ENCODE measurements at places on chromosomes 1 and 21.

DNA sequence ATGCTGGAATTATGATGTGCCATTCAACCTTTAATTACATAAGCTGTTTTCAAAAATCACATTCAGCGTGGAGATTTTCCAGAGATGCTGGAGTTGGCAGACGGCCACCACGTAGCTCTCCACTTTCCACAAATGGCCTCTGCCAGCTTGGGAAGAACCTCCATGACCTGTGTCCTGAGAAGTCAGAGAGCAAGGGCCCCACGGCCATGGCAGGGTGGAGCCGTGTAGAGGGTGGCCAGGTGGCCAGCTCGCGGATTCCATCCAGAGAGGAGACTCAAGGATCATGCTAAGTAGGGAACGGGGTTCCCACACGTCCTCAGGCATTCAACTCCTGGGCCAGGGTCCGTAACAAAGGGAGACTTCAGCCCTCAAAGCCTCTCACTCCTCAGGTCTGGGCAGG lies 1.3 kb upstream of the GALE start:
- no peak for DNase-seq

DNA sequence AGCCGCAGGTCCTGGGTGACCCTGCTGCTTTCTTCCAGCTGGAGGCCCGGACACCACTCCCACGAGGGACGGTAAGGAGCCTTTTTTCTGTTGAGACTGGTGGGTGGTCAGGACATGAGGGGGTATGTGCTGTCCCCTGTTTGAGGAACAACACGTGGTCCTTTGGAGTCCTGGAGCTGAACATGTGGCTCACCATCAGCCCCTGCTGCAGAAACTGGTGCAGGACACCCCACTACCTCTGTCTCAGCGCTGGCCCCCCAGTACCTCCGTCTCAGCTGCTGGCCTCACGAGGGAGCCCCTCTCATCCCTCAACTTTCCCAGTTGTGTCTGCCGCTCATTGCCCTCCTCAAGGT lies 34.7 kb downstream of the SLC19A1 start:
- no peak for DNase-seq

- peak; percentile 87 for DNase-seq
Observed at GRCh38 chr1:245488346-245489129, 333.8 kb downstream of the KIF26B start.

DNA sequence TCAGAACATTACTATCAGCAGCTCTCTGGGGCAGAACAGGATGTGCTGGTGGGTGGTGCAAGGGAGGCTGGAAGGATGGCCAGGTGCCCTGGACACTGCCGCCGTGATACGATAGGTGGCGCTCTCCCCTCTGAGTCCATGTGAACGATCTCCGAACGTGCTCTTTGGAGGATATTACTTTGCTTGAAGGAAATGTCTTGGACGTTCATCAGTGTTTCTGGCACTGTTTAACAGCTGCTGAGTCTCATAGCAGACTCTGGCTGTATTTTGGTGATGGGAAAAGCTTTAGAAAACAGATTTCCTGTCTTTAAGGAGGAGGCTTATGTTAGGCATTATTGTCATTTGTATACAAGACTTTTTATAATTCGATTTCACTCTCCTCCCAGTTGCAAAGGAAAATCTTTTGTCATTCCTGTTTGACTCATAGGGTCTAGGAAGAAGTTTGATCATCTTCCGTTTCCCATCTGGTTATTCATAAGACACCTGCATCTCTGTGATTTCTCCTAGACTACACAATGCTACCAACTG lies 386.2 kb upstream of the ADGRL2 start:
- DNase-seq = no peak

- DNase-seq = no peak
Observed at GRCh38 chr1:7171574-7171973, 386.3 kb downstream of the CAMTA1 start.

GRCh38 chr1:41315146-41315822 lies 46.0 kb upstream of the FOXO6 start:
- no peak for DNase-seq

DNA sequence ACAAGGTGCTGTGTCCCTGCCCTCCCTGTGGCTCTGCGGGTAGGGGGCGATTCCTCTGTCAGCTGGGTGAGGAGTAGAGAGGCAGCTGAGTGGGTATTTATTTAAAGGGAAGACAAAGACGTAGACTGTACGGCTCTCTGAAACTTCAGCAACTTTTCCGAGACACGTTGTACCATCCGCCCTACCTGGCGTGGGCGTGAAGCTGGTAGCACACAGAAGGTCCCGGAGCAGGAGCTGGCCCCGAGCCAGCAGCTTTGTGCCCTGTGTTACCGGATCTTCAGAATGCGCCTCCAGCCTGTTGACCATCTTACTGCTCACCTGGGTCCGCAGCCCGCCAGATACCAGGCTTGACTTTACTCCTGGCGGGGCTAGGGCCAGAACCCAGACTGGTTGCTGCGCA lies 34.9 kb downstream of the PRKCZ start:
- DNase-seq = no peak

DNA sequence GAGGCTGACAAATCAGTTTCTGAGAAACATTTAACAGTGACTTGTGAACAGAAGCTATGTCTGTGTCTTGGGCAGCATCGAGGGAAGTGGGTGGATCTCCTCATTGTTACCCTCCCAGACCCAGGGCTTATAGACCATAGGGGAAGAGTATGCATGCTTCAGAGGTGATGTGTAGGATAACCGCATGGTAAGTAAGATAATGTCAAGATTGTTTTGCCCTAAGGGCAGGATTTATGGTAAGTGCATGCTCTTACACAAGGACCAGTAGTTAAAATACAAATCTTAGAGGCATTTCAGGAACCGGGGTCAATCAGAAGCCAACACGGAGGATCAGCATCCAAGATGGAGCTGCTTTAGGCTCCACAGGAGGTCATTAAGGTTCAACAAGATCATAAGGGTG lies 7.7 kb upstream of the PRMT2 start:
- DNase-seq = no peak

DNA sequence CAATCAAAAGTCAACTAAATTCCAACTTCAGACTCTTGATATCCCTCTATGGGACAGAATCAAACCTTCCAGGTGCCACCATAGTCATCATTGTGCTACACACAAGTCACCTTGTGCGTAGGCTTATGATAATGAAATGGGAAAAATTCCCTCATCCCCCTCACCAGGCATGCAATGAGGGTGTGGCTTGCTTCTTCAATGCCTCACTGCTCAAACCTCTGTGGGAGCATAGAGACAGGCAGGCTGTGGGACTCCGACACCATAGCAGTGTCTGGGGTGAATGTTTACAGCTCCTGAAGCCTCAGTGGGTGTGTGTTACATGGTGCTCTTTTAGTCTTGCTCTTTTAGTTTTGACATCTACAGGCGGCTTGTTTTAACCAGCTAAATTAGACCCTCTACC lies 42.4 kb downstream of the ZNF697 start:
- DNase-seq = no peak

DNA sequence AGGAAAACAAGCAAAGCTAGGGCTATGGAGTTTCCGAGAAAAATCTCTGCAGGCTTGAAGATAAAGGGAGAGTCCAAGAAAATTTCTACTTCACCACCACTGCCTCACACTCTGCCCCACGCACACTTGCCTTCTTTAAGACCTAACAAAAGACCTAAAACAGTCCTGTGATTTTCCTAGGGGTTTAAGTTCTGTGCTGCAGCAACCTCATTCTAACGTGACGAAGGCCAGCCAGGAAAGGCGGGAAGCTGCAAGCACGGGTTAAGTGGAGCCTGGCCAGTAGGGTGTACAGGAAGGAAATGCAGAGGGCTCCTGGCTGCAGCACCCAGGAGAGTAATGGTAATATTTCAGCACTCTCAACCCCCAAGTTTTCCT lies 1.5 kb downstream of the SPATA6 start:
- DNase-seq = no peak

GRCh38 chr1:48471691-48472576 lies at the start of gene SPATA6:
Gene SPATA6, minus strand, starts transcription at chr1:48472204. Its CDS starts 196 bp downstream, at chr1:48472008.
- DNase-seq = peak; percentile 49

DNA sequence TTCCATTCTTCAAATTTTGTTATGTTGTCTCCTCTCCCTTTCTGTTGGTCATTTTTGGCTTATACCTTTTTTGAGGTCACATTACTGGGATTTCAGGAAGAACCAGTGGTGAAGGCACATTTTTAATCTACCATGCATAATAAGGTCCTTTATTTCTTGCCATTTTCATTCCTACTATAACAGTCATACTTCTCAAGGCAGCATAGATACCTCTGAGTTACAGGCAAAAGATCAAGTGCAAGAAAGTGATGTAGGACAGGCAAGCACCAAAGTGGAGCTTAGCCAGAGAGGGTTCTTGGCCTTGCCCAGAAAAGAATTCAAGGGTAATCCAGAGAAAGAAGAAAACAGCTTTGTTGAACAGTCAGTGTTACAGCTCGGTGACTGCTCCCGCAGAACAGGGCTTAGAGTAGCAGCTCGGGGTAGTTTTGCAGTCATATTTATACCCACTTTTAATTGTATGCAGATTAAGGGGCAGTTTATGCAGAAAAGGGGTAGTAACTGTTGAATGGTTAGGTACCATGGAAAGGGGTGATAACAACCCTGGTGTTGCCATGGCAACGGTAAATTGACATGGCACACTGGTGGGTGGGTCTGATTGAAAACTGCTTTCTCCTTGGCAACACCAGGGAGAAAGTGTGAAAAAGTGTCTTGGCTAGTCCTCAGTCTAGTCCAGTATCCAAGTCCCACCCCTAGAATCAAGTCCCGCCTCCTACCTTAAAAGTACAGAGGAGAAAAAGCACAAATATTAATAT lies 39.6 kb upstream of the DOCK7 start:
- no peak for DNase-seq

- DNase-seq = no peak
Observed at GRCh38 chr21:14734191-14734590, 188.1 kb upstream of the SAMSN1 start.

DNA sequence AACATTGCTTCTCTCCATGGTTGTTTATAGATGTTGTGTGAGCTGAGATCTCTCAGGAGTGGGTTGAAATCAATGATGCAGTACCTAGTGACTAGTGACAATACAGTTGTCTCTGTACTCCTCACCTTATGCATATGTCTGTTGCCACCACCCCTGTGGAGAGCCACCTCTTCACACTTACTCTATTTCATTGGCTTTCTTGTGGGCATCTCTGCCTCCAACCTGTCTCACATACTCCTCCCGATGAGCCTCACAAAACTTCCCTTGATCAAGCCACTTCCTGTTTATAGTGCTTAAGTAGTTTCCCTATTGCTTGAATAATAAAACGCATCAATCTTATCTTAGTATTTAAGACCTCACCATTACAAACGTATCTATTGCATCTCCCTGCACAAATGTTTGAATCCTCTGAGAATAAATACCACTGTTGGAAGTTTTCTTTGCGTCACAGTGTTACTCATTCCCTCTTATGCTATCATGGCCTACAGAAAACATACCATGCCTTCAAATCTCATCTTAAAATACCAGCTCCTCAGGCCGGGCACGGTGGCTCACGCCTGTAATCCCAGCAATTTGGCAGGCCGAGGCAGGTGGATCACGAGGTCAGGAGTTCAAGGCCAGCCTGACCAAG lies 54.7 kb upstream of the GREM2 start:
- no peak for DNase-seq

DNA sequence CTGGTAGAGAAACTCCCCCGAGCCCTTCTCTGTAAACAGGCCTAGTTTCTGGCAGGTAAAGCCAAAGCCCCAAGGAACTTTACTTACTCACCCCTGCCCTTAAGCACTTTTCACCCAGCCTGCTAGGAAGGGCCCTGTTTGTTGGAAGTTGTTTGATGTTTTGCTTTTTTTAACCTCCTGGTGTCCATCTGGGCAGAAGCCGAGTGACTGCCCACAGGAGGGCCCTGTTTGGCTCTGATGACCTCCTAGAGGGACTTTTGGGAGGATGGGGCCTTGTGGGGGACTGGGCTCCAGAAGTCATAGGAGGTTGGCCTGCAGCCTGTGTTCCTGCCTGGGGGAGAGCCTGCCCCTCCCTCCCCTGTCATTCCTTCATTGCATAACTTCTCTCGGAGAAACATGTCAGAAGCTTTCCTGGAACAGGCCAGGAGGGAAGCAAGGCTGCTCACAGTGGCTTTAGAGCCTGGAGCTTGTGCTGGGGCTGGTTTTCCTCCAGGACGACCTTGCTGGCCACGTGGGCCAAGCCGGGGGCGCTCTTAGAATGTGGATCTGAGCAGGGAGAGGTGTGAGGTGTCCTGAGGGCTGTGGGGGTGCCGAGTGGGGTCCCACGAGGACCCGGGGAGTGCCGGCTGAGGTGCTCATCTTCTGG lies 33.9 kb downstream of the COQ8A start:
- no peak for DNase-seq

DNA sequence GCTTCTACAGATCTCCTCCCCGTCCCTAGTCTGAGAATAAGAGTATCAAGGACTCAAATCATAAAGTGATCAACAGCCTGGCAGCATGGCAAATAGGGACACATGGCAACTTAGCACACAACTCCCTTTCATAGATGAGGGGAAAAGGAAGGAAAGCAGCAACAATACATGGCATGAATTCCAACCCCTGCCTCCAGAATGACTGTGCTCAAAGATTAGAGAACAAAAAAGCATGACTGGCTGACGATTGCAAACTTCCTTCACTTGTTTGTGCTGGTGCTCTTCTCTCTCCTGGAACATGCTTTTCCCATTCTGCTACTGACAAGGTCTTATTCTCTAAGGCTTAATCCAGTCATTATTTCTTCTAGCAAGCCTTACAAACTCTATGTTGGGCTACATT lies 11.5 kb downstream of the KTI12 start:
- DNase-seq = no peak

- DNase-seq = no peak
Observed at GRCh38 chr1:229005097-229005496, 265.8 kb upstream of the RAB4A start.

DNA sequence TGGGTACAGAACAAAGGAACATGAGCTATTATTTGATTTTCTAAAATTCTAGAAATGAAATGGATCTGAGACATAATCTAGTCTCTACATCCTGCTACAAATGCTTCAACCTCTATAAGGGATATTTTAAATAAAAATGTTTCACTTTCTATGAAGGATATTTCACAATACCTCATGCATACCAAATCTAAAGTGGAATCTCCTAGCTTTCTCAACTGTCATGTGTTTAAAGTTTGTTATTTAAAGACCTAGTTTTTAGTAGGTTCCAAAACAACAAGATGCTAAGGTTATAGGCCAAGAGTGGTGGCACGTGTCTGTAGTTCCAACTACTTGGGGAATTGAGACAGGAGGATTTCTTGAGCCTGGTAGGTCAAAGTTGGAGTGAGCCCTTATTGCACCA lies 47.6 kb downstream of the KDM5B start:
- DNase-seq = no peak

- DNase-seq = no peak
Observed at GRCh38 chr1:48697066-48697707, 79.5 kb downstream of the BEND5 start.

DNA sequence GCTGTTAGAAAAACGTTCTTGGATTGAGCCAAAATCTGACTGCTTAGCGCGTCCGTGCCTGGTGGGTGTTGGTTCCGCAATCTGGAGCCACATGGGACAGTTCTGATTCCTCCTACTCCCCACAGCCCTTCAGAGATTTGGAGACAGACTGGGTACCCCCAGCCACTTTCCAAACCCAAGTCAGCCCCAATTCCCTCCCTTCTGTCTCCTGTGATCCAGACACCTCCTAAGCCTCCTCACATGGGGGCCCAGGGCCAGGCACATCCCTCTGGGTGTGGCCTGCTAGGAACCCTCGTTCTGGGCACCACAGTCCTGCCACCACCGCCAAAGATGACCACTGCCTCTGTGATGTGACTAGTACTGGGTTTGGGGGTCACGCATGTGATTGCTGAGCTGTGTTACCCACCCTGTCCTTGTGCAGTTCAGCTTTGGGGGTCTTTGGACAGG lies 4.8 kb downstream of the PLA2G5 start:
- no peak for DNase-seq

Data from NCI-H524 treated with DMSO at 0.1 percent for 48 hours (cell line).